T-helper 2 cell treated with Interferon-gamma antibody and Interleukin-4, amounts not matched to agents 5 μg/mL and 100 μg/mL, for 36 hours (primary cell): ENCODE measurements at places on chromosomes 16 and 17.

DNA sequence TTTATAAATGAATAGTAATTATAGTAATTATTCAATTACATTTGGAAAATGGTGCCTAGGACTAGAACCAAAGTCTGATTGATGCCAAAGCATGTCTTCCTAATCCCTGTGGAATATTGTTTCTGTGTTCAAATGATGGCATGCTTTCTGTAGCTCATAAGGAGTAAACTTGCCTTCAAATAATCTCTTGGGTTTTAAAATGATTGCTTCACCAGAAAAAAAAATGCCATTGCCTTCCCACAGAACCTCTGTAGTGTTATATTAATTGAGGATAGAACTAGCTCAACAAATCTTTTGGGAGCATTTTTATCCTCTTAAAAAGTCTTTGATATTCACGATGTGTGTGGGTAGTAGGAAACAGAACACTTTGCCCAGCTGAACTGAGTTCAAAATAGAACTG is 7.7 kb upstream of the TMEM100 start:
- no peak for DNase-seq
- H3K36me3 ChIP-seq: no peaks in the 10 kb centered on the region
- peaks cover 51% of the 10 kb centered on the region for H3K27me3 ChIP-seq

GRCh38 chr17:8122924-8123694 is 797 bp downstream of the HES7 start:
- H3K36me3 ChIP-seq: peaks cover 2% of the 10 kb centered on the region
- DNase-seq: peak; percentile 50
- H3K4me3 ChIP-seq: peak overlapping the region; percentile 91
- peaks cover 55% of the 10 kb centered on the region for H3K27me3 ChIP-seq
- peak overlapping the region; percentile 79 for H3K27ac ChIP-seq

- H3K27me3 ChIP-seq: peaks cover 19% of the 10 kb centered on the region
- no peak overlapping the region for H3K4me3 ChIP-seq
- no peaks in the 10 kb centered on the region for H3K36me3 ChIP-seq
- no peaks in the 10 kb centered on the region for H3K4me1 ChIP-seq
- no peak overlapping the region for H3K27ac ChIP-seq
Measured at GRCh38 chr17:901964-902363, 77.6 kb downstream of the NXN start.

DNA sequence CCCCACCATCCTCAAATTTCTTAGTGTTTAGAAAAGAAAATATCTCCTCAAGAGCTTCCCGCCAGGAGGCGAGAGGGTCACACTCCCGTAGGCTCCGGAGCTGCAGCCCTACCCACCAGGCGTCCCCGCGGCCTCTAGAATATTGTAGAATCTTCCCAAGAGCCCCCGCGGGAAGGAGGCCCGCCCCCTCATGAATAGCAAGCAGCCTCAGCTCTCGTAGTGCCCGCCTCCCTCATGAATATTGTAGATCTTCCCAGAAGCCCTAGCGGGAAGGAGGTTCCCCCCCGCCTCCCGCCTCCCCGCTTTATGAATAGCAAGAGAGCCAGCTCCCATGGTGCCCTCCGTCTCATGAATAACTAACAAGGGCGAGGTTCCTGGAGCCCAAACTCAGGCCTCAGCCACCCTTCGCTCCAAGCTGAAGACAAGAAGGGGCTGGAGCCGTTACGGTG is at the start of gene FBXO47:
Gene FBXO47, minus strand, starts transcription at position 114 of the 449 bp plus-strand sequence. CDS start 4,378 bp downstream, outside the sequence.
- peak within 1 kb of the TSS; percentile 76 for H3K4me3 ChIP-seq
- H3K27ac ChIP-seq: peak within 1 kb of the TSS; percentile 60
- H3K27me3 ChIP-seq: peaks cover 8% of the 10 kb centered on the region

DNA sequence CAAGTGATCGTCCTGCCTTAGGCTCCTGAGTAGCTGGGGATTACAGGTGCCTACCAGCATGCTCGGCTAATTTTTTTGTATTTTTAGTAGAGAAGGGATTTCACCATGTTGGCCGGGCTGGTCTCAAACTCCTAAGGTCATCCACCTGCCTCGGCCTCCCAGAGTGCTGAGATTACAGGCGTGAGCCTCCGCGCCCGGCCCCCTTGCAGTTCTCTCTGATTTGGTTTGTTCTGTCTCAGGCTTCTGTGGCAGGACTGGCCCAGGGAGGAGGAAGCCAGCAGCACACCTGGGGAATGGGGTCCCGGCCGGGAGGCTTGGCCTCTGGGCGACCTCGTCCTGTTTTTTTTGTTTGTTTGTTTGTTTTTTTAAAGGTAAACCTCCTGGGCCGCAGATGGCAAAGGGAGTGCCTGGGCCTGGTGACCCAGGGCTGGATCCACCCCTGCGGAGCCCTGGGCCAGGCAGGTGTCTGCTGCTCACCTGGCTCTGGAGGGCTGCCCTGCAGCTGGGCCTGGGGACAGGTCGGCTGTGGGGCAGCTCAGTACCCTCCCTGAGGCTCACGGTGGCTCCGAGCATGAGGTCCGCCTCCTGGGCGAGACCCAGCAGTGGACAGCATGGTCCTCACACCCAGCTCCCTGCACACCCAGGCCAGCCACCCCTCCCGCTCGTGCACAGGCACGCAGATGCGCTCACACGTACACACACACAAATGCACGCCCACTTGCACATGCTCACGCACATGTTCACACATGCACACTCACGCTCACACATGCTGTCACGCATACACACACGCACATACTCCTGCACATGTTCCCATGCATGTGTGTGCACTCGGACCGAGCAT is 3.3 kb upstream of the NUDT16L1 start:
- H3K4me1 ChIP-seq: no peaks in the 10 kb centered on the region
- H3K36me3 ChIP-seq: peaks cover 11% of the 10 kb centered on the region
- H3K27ac ChIP-seq: no peak overlapping the region
- H3K4me3 ChIP-seq: no peak overlapping the region
- H3K27me3 ChIP-seq: no peaks in the 10 kb centered on the region

- H3K36me3 ChIP-seq: no peaks in the 10 kb centered on the region
- no peaks in the 10 kb centered on the region for H3K27me3 ChIP-seq
- no peak for DNase-seq
- H3K4me3 ChIP-seq: no peak overlapping the region
Measured at GRCh38 chr16:78462288-78463208, 363.1 kb downstream of the WWOX start.
